ENCODE measurements at places on chromosomes 7 and 10.

- no peak for DNase-seq
Measured at GRCh38 chr10:32419615-32420014, 26.3 kb upstream of the CCDC7 start.

DNA sequence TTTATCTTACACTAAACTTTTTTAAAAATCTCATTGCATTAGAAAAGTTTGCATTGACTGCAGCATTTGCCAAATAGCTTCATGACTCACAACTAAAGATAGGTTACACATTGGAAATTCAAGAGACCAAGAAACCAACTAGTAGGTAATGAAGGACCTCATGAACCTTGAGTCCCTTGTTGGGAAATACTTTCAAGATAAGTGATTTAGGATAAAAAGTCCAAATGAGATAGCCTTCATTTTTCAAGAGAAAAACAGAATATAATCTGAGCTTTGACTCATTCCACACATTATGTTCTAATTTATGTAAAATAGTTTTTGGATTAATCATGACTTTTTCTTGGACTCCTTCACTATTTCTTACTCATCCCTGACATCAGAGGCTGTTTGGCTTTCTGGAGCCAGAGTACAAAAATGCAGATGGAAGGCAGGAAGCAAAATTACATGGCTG lies 13.1 kb upstream of the LIPF start:
- no peak for DNase-seq

DNA sequence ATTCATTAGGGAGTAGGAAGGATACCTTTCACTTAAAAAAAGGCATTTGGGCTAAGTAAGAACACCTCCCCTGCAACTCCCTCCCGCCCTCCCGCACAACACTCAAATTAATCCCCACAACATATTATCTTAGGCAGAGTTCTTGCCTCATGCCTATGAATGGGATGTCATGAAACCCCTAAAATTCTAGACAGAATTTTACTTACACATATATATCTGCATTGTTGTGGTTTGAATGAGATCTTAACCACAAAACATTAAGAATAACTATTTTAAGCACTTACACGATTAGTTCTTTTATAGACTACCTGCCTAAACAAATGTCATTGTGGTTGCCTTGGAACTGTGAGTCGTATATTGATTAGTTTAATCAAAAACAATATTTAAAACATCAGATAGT lies 4.5 kb upstream of the ITGB1 start:
- DNase-seq: no peak

- no peak for DNase-seq
Measured at GRCh38 chr7:41773756-41774155, 70.9 kb upstream of the INHBA start.

GRCh38 chr7:34523226-34523918 lies 134.6 kb upstream of the NPSR1 start:
- DNase-seq: no peak
